ENCODE measurements at places on chromosomes 1 and 21. TPM values are rescaled to one million over a fixed set of nuclear protein-coding genes. Genes with fewer than 3 reads are reported as not detected.

The RAB25 gene
- 1.7 TPM for total RNA-seq

GRCh38 chr1:6269720-6270400 lies 9.0 kb upstream of the GPR153 start:
- no peak for DNase-seq

DNA sequence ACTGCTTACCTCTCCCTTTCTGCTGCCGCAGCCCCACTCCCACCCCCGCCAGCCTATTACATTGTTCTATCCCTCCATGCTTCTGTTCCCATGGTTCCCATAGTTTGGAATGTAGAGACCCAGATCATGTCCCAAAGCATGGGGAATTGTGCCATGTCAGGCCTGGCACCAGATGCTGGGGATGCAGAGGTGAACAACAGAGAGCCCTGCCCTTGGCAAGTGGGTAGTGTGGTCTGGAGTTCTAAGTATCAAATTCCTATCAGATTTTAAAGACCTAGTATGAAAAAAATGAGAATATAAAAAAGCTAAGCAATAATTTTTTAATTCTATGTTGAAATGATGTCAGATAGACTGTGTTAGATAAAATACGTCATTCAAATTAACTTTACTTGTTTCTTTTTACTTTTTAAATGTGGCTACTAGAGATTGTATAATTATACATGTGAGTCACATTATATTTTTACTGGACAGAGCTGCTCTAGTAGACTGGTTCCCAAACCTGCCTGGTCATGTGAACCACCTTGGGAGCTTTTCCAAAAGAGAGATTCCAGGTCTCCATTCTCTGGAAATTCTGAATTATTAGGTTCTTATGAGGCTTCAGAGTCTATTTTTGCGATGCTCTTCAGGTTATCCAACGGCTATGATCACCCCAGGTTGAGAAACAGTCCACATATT lies 113.0 kb upstream of the DAB1 start:
- DNase-seq: no peak

- DNase-seq: no peak
Measured at GRCh38 chr1:3065396-3065795, 3.6 kb upstream of the PRDM16 start.

- DNase-seq: no peak
Measured at GRCh38 chr1:2275796-2276536, 47.8 kb downstream of the SKI start.

DNA sequence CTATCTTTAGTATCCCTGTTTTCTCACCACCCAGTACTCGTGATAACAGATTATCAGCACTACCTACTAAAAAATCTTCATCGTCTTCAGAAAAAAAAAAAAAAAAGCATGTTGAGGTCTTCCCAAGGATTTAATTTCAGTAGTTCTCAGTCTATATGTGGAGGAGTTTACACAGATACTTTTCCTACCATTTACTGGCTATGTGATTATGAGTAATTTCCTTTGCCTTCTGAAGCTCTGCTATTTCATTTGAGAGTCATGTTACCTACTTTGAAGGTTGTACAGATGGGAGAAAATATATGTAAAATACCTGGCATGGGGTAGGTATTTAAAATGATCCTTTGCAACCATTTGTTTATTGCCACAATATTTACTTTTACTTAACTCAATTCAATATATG lies 399.7 kb downstream of the NEGR1 start:
- DNase-seq: no peak

- DNase-seq: no peak
Measured at GRCh38 chr1:55304229-55304740, 89.1 kb upstream of the USP24 start.

- no peak for DNase-seq
Measured at GRCh38 chr21:43827015-43827611, 37.7 kb downstream of the RRP1 start.

Measured in left lobe of liver (tissue), 2 donors.